Stimulated activated CD4-positive, alpha-beta T cell treated with anti-CD3 and anti-CD28 coated beads, Interleukin-15, amount 100 ng/mL, for 1 hour (primary cell): ENCODE measurements at places on chromosomes 12 and 14.

GRCh38 chr12:14694970-14695369 is 1.4 kb downstream of the GUCY2C start:
- DNase-seq = no peak

GRCh38 chr12:114834621-114835020 is 150.6 kb upstream of the TBX3 start:
- DNase-seq = no peak

GRCh38 chr14:33631021-33631420 is 319.9 kb downstream of the EGLN3 start:
- DNase-seq = no peak

DNA sequence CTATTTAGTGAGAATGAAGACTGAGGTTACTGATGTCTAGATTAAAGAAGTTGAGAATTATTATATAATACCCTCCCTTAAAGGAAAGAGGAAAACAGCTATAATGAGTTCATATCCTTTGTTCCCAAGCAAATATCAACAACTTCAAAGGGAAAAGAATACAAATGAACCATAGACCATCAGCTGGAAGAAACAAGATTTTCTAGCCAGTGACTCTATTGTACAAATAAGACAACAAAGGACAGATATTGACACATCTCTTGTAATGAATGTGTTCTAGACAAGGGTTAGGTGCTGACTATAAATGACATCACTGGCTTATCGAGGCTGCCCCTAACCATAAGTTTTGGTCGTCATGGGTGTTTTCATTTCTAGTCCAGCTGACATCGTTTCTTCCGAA is 48.2 kb downstream of the SLC38A4 start:
- DNase-seq = no peak

GRCh38 chr12:28937196-28937595 is 211.9 kb upstream of the FAR2 start:
- no peak for DNase-seq

DNA sequence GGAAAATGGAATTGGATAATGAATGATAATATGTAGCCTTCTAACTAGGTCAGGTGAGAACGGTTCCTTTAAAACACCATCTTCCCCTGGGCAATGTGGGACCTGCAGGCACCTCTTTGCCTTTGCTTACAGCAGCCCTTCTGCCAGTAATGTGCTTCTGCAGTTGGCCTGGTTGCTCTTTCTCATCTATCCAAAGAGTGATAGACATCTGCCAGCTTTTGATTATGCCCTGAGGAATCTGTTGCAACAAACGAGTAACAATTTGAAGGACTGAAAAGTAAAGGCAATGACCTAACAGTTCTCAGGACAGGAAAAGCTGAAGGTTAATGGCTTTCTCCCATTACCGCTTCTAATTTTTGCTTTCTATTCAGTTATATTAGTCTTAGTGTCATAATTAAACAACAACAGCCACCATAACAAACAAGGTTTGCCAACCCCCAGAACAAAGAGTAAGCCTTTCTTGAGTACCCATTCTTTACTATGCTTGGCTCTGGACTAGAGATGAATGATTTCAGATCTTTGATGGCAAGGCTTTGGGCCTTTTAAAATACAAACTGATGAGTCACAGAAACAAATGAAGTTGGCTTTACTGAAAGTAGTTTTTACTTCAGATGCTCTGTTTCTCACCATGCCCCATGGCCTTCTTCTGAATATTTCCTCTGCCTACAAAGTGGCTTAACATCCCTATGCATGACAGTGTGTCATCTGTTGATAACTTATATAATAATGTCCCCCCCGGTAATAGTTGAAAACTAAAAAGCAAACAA is 76.1 kb upstream of the KRR1 start:
- no peak for DNase-seq

- DNase-seq = no peak
Measured at GRCh38 chr14:75736845-75737485, 75.9 kb downstream of the TTLL5 start.

DNA sequence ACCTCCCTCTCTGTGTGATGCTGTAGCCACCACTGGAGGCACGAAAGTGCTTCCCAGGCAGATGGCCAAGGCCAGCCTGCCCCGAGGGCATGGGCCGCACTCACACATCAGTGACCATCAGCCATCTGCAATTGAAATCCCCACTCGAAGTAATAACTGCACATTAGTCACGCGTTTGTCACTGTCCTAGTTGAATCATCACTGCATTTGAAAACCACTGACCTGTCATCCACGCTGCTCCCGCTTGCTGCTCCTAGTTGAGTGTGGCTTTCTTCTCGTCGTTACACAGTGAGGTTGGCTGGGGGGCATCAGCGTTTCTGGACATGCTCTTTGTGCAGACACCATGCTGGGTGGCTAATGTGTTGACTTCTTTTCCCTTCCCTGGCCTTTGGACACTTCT is 176.1 kb downstream of the ADGRD1 start:
- DNase-seq = no peak

GRCh38 chr12:94570161-94570560 is 80.2 kb downstream of the TMCC3 start:
- DNase-seq = no peak

DNA sequence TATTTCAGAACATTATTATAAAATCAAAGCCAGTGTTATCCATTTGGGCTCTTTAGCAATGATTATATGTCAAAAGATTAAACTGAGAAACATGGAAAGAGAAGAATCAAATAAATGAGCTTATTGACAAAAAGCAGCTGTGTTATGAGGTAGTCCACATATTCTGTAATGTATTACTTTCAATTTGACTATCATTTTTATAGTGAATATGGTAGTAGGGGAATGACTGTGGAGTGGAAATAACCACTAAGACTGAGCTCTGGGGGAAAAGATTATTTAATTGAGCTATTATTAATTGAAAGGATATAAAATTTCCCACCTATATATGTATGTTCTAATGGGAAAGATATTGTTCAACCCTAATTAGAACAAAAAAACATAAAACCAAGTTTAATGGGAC is 381.3 kb downstream of the TMTC2 start:
- DNase-seq = no peak

DNA sequence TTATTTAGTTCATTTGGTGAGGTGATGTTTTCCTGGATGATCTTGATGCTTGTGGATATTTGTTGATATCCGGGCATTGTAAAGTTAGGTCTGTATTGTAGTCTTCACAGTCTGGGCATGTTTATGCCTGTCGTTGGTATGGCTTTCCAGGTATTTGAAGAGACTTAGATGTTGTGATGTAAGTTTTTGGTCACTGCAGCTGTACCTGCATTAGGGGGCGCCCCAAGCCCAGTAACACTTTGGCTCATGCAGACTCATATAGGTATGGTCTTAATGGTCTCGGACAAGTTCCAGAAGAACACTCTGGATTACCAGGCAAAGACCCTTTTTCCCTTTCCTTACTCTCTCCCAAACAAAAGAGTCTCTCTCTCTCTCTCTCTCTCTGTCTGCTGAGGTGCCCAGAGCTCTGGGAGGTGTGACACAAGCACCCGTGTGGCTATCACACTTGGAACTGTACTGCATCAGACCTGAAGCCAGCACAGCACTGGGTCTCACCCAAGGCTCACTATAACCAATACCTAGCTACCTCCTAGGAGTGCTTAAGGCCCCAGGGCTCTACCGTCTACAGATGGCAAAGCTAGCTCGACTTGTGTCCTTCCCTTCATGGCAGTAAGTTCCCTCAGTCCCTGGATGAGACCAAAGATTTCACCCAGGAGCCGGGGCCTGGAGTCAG is 425.8 kb upstream of the ATXN7L3B start:
- no peak for DNase-seq

DNA sequence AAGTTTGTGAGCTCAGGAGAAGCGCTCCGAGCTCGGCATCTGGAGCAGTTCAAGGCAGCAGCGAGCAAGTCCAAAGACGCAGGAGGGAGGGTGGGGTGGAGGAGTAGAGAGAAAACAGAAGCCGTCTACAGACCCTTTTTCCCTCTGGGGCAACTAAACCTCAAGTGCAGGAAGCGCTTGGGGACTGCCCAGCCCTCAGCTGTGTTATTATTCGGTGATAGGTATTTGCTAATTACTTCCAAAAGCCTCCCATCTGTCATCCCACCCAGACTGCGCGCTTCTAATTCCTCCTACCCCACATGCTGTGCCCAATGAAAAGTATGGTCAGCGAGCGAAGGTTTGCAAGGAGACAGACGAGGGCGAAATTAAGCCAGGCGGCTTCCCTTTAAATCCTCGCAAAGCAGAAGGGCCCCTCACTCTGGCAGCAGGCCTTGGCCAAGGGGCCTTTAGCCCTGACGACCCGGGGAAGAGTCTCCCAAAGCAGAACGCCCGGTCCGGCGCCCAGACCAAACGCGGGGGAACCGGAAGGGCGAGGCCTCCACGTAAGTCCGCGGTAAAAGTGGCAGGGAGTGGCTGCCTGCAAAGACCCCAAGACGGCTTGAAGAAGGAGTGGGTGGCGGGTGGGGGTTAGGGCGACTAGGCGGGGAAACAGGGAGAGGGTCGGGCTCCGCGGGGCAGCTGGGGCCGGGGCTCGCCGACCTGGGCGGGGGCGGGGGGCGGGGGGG is 507 bp upstream of the CD9 start:
- no peak for DNase-seq
